Stimulated activated CD8-positive, alpha-beta memory T cell treated with anti-CD3 and anti-CD28 coated beads, Interleukin-7, amount 100 ng/mL, for 48 hours (primary cell): ENCODE measurements at places on chromosomes 3 and 15.

DNA sequence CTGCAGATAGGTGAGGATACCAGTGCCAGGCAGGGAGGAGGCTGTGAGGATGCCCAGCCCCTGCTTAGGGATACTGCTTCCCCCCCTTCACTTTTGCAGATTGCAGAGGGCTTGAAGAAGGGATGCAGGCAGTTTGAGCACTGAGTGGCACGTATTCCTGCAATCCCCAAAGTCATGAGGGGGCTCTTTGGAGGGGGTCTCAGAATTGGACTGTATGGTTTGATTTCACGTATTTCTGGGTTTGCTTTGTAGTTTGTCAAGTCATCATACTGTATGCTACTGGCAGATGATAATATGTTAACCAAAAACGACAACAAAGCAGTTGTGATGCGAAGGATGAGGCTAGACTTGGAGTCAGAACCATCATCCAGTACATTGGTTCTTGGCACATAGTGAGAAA, 28.1 kb downstream of the CHST14 start:
- DNase-seq, result no peak

GRCh38 chr3:14358426-14359211, 43.8 kb upstream of the SLC6A6 start:
- DNase-seq, result no peak

GRCh38 chr3:181568248-181568647, 143.5 kb upstream of the SOX2 start:
- no peak for DNase-seq

DNA sequence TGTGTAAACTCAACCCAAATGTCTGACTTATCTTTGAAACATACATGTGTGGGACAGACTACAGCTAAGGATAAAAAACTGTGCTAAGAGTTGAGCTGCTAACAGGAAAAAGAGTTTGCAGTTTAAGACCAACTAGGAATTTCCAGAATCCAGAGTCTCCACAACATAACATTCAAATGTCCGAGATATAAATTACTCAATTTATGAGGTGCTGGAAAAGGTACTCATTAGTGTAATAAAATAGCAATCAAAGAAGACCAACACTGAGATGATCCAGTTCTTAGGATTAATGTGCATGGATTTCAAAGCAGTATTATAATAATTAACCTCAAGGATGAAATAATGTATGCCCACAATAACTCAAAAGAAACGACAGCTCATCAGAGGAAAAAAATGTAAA, 426.5 kb upstream of the KCNMB2 start:
- DNase-seq, result no peak

DNA sequence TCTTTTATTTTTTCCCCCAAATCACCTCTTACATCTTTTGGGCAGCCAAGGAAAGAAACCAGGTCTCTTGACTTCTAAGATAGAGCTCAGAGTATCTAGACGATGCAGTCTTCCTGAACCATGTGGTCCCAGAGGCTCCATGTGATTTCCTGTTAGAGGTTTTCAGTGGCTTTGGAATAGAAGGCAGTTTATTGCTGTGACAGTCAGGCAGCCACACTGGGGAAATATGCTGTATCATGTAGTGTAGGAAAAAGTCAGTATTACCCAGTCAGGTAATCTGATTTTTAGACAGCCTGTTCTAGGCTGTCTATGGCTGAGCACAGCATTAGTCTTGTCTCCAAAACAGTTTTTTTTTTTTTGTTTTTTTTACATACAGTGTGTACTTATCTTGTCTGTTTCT, 294.3 kb downstream of the THSD4 start:
- DNase-seq, result no peak

DNA sequence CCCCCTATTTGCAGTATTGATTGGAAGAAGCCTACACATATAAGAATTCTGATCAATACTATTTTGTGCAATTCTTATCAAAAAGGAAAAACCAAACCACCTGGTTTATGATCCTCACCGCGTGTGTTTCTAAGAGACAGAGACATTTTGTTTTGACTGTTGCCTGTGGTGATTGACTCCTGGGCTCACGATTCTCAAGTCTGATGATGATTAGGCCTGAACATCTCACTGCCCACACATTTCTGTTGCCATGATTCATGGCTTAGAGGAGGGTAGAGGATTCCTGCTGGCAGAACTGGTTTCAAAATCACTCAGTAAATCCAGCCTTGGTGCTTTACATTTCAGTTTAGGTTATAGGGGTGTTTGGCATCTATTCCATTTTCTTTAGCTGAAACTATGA, 88.3 kb upstream of the UBE3A start:
- DNase-seq, result no peak

GRCh38 chr3:7346364-7346763, 485.4 kb downstream of the GRM7 start:
- DNase-seq, result no peak

DNA sequence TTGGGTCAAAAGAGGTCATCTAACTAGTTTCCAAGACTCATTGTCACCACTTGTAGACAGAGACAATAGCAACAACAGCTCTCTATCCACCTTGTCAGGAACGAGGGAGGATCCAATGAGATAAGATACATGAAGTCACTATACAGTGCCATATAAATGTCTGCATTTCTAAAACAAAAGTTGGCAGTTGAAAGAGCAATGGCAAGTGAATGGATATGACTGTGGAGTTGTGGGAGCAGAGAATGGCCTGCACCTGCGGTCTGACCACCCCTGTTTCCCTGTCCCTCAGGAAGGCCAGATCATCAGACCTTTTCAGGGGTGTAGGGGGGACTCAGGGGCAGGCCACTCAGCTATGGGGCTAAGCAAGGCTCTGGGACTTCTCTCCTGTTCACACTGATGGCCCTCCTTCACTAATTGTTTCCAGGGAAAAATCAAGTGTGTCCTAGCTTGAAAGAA, 40.7 kb upstream of the PSMD6 start:
- DNase-seq, result no peak

DNA sequence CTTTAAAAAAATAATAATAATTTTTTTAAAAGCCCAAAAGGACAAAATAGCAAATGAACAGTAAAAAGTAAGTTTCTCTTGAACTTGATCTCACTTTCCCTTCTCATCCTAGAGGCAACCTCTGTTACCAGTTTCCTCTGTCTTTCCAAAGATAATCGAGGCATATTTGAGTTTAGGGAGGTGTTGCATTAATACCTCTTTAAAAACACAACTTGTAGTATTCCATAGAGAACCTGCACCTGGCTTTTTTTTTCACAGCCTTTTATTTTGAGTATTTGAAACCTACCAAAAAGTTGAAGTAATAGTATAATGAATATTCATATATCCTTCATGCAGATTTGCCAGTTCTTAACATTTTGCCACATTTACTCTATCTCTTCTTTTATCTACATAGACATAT, 9.1 kb downstream of the CSK start:
- DNase-seq, result no peak

GRCh38 chr3:102189956-102190723, 244.7 kb upstream of the ZPLD1 start:
- DNase-seq, result no peak

- no peak for DNase-seq
Measured at GRCh38 chr15:51048308-51048707, 46.4 kb downstream of the TNFAIP8L3 start.

DNA sequence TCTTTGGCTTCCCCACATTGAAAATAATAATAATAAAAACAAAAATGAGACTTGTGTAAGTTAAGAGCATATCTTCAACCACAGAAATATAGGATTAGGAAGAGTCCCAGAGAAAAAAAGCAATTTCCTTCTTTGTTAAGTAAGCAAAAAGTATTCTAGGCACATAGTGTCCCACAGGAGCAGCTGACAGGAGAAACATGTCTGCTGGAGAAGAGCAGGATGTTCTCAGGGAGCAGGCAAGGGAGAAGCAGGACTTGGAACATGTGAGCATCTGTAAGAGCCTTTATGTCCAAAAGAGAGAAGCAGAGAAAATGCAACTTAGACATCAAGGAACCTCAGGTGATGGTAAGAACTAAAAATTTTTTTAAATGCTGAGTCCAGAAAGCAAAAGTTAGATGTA, 39.0 kb downstream of the TTC23 start:
- no peak for DNase-seq

DNA sequence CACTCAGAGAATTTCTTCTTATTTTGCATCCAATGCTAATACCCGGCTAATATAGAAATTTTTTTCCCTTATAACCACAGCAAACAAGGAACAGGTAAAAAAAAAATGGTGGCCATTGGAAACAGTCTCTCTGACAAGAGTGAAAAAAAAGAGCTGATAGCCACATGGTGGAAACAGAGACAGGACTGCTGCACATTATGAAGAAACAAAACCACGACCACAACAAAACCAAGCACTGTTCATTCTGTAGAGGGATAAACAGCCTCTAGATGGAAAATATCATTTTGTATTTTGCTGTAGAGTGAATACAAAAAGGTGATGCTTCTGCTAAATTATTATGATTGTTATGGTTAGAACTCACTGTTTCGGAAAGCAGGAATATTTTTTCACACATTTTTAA, 686.2 kb downstream of the NLGN1 start:
- no peak for DNase-seq

DNA sequence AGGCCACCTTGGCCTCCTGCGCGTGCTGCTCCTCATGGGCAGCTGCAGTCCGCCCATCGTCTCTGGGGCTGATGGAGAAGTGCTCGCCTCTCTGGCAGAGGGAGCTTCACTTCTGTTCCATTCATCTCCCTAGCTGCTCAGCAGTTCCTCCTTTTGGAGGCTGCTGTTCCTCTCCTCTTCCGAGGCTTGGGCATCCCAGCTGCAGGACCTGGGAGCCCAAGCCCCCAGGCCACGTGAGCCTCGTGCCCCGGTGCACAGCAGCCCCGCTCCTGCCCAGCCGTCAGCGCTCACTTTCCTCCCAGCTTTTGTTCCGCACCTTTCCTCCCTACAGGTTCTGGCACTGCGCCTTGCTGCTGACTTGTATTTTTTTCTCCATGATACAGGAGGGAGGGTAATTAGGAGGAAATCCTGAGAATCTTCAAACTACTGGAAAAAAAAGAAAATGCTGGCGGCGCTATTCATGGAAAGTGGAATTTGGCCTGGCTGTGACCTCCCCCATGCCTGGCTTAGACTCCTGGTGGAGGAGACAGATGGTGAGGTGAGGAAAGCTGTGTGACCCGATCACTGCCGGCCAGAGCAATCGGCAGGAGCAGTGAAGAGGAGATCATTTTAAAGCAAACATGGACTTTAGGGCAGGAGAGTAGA, 210.1 kb downstream of the CHST2 start:
- no peak for DNase-seq

GRCh38 chr3:29544701-29545363, 264.0 kb downstream of the RBMS3 start:
- DNase-seq, result no peak

DNA sequence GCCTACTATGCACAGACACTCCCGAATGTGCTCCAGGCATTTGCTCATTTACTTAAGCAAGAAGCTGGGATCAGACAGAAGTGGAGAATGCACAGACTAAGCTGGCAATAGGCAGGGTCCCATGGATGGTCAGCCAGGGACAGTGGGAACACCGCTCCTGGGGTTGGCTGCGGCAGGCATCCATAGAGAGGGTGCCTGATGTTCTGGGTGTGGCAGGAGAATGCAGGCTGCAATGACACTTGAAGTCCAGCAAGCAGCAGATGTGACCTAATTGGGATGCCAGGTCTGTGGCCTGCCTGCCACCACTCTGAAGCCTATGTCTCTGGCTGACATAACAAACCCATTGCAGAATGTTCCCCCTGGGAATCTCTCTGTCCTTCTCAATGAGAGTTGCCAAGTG, 40.2 kb upstream of the SLC6A11 start:
- DNase-seq, result no peak

DNA sequence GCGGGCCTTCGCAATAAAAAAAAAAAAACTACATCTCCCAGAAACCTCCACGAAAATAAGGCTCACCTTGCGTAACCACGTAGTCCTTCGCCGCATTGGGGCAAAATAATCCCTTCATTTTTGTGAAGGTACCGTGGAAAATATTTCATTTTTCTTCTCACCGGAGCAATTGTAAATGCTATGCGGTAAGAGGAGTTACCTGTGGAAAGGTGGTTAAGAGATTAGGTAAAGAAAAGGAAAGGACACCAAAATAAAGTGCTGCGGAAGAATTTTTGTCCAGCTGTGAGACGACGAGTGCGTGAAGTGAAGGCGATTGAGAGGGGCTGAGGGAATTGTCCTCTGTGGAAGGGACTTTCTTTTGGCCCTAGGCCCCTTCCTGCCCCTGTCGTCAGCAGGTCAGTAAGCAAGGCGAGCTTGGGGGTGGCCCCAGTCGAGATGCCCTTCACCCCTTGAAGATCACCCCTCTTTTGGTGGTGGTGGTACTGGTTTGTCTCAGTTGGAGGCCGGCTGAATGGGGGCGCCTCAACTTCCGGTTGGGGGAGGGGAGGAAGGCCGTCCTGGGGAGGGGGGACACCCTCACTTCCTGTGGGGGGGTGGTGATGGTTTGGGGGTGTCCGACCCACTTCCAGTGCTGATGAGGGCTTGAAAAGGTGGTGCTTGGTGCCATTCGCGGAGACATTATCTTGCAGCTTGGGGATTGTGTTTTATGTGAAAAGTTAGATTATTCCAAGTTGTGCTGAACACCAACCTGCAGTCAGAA, at the start of gene HMG20A:
Gene HMG20A (plus strand): TSS at position 279 of the 760 bp plus-strand sequence. CDS start 37,520 bp downstream, outside the sequence.
- DNase-seq, result peak; percentile 30

DNA sequence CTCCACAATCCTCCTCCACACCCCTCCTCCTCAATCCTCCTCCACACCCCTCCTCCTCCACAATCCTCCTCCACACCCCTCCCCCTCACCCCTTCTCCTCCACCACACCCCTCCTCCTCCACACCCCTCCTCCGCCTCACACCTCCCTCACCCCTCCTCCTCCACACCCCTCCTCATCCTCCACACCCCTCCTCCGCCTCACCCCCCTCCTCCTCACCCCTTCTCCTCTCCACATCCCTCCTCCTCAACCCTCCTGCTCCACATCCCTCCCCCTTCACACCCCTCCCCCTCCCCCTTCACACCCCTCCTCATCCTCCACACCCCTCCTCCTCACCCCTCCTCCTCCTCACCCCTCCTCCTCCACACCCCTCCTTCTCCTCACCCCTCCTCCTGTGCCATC, 69.8 kb upstream of the BLM start:
- no peak for DNase-seq

DNA sequence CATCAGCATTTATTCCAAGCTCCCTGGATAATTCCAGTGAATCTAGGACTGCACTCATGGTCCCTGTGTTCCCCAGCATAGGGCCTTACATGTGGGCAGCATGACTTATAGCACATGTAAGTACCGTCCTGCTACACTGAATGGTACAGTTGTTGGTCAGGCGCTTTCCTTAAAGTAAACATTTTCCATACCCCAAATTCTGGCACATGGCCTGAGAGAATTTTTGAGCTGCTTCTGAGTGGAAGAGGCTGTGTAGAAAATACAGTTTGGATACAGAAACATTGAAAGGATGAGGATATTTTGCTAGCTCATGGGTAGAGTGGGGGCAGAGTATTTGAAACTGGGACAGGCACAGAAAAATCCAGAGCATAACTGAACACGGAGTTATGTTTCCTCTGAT, 27.6 kb downstream of the CORO2B start:
- no peak for DNase-seq
